ENCODE measurements at places on chromosomes 16 and 17.

GRCh38 chr16:69921127-69921526, 30.0 kb upstream of the CLEC18A start:
- peak overlapping the region; percentile 39 for H3K27ac ChIP-seq
- no peaks in the 10 kb centered on the region for H3K27me3 ChIP-seq
- peaks cover 23% of the 10 kb centered on the region for H3K36me3 ChIP-seq
- peaks cover 4% of the 10 kb centered on the region for H3K4me1 ChIP-seq
- DNase-seq = no peak

DNA sequence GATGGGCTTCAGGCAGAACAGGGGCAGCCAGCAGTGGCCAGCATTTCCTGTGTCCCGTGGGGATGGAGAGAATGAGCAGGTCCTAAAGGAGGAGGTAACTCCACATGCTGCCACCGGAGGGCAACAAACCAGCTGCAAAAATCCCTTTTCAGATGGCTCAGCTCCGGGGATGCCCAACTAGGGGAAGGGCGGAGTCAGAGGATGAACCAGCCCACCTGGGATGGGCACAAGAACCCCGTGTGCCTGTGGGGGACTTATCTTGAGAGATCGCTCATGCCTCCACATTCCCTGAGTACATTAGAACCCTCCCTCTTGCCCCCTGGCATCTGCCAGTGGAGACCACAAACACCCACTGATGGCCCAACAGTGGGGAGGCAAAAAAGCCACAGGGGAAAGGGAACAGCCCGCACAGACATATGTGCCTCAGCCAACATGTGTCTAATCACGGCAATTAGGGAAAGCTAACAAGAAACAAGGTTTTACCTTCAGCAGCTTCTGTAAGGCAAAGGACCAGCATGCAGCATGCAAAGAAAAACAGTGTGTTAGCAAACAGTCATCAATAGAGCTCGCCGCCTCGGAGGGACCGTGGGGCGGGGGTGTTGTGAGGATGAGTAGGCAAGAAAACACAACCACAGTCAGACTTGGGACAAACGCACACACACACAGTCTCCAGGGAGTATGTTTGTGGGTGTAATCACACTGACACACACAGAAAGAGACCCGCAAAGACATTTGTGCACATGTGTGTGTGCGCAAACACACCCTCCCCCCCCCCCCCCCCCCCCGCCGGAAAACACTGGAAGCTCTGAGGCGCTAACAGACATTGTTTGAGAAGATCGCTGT, 64.0 kb downstream of the MYO18A start:
- H3K36me3 ChIP-seq = peaks cover 43% of the 10 kb centered on the region
- no peak overlapping the region for H3K4me3 ChIP-seq
- no peaks in the 10 kb centered on the region for H3K27me3 ChIP-seq
- no peak for DNase-seq
- H3K4me1 ChIP-seq = peaks cover 6% of the 10 kb centered on the region
- no peak overlapping the region for H3K27ac ChIP-seq

- H3K4me1 ChIP-seq = peaks cover 45% of the 10 kb centered on the region
- peaks cover 8% of the 10 kb centered on the region for H3K36me3 ChIP-seq
- H3K4me3 ChIP-seq = peak overlapping the region; percentile 96
- DNase-seq = peak; percentile 9
- H3K27ac ChIP-seq = peak overlapping the region; percentile 90
- no peaks in the 10 kb centered on the region for H3K27me3 ChIP-seq
These were observed 513 bp downstream of the CRLF3 start for GRCh38 chr17:30824002-30824355.

DNA sequence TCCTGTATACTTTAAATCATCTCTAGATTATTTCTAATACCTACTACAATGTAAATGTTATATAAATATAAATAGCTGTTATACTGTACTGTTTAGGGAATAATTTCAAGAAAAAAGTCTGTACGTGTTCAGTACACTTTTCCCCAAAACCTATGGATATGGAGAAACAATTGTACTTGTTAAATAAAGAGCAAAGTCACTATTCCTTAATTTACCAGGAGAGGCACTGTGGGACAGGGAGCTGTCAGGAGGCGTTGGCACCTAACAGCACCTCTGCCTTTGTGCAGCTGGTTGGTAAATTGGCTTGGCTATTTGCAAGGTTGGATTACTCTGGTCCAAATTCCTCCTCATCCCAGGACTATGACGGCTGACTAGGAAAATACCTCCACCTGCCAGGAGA, 28.0 kb downstream of the CRHR1 start:
- H3K36me3 ChIP-seq = peaks cover 2% of the 10 kb centered on the region
- H3K4me3 ChIP-seq = no peak overlapping the region
- no peaks in the 10 kb centered on the region for H3K4me1 ChIP-seq
- DNase-seq = no peak

- H3K27me3 ChIP-seq = peaks cover 64% of the 10 kb centered on the region
- H3K27ac ChIP-seq = no peak overlapping the region
- no peak overlapping the region for H3K4me3 ChIP-seq
- no peak for DNase-seq
- no peaks in the 10 kb centered on the region for H3K36me3 ChIP-seq
- no peaks in the 10 kb centered on the region for H3K4me1 ChIP-seq
These were observed 30.8 kb upstream of the RPL38 start for GRCh38 chr17:74172700-74173099.

- H3K27me3 ChIP-seq = no peaks in the 10 kb centered on the region
- peak overlapping the region; percentile 88 for H3K27ac ChIP-seq
- peaks cover 19% of the 10 kb centered on the region for H3K4me1 ChIP-seq
- peak overlapping the region; percentile 86 for H3K4me3 ChIP-seq
These were observed 717 bp upstream of the CNP start for GRCh38 chr17:41965694-41966462.

All from effector memory CD8-positive, alpha-beta T cell (primary cell).